Left hindlimb (tissue), 1 donor: ENCODE measurements at places on chromosomes 2 and 18.

DNA sequence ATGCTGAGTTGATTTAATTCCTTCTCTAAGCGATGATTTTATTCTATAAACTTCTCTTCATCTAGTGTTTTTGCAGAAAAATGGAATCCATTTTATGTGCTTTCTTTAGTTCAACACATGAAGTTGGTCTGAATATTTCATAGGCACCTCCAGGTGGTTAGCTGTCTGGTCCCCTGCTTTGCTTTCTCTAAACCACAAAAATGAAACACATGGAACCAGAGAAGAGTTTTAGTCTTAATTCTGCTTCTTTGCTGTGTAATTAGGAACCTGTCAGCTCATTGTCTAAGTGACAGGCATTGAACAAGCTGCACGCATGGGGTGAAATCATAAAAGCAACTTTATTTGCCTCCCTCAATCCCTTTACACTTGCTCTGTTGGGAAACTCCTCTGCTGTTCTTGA is 150.4 kb downstream of the PIK3C3 start:
- no peak for DNase-seq

GRCh38 chr2:172484706-172485105 is 57.3 kb downstream of the ITGA6 start:
- DNase-seq: no peak

DNA sequence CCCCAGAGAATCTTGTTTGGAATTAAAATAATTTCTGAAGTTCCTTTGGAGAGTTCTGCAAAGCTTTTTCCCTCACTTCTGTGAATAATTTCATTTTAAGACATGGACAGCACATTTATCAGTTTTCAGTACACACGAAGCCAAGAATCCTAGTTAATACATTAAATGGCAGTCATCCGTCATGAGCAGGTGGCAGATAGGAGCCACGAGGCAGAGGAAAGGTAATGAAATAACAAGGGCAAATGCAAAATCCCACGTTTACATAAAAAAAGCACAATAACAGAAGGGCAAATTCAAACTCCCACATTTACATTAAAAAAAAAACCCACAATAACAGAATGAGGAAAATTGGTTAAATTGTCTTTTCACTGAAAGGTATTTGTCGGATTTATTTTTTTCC is 25.9 kb upstream of the SNTG2 start:
- DNase-seq: no peak

DNA sequence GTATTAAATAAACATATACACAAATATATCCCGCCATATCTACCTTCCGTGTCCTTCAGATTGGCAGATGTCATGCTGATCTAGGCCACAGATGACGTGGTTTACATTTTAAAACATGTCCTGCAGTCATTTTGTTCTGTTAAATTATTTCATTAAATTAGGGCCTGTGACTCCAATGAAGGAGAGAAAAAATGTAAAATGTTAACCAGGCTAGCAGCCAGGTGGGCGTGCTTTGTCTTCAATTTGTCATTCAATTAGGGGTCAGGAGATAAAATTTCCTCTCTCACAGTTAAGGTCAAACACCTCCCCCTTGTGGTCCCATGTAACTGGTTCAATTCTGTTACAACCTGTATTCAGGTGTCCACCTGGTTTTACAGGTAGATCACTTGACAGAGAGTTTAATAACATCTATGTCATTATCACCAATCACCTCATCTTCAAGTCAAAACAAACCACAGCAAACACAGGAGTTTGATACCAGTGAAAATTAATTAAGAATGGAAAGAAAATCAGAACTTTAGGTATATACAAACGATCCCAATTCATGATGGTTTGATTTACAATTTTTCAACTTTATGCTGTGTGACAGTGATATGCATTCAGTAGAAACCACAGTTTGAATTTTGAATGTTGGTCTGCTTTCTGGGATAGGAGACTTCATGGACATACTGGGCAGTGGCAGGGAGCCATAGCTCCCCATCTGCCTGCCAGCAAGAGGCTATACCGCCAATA is 339.4 kb downstream of the CMPK2 start:
- DNase-seq: no peak

- DNase-seq: no peak
Observed at GRCh38 chr2:137947032-137947727, 17.1 kb upstream of the HNMT start.

- DNase-seq: no peak
Observed at GRCh38 chr2:222797261-222797660, 63.6 kb upstream of the ACSL3 start.

GRCh38 chr2:149490296-149490695 is 97.3 kb downstream of the MMADHC start:
- DNase-seq: no peak
